SIG-M5 (cell line): ENCODE measurements at places on chromosomes 12 and 14.

GRCh38 chr14:103393676-103394626, 8.7 kb downstream of the MARK3 start:
- no peak for DNase-seq

DNA sequence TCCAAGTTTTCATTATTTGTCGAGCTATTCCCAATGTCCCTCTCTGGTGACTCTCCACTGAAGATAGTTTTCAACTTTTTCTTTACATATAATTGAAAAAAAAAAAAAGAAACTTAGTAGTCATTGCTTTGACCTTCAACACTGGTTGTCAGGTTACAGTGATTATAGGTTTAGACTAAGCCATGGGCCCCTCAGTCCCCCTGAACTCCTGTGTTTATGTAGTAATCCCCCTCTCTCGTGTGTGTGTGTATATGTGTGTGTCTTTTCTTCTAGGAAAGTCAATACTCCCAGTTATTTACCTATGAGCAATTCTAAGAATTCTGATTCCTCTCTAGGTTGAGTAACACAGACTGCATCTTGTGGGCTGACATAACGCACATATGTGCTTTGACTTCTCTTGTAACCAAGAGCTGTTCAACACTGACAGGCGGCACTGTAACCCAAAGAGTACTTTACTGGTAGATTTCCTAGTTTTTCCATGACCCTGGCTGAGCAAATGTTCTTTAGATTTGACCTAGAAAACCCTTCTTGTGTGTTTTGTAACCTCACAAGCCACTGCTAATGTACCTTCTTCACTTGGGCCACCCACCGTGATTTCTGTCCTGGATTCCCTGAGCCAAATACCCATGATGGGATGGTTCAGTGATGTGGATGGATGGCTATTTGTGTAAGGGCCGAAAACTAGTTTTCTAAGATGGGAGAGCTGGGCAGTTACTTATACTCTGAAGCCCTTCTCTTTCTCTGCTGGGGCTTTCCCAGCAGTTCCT, 15.0 kb upstream of the MANSC4 start:
- DNase-seq, result no peak

DNA sequence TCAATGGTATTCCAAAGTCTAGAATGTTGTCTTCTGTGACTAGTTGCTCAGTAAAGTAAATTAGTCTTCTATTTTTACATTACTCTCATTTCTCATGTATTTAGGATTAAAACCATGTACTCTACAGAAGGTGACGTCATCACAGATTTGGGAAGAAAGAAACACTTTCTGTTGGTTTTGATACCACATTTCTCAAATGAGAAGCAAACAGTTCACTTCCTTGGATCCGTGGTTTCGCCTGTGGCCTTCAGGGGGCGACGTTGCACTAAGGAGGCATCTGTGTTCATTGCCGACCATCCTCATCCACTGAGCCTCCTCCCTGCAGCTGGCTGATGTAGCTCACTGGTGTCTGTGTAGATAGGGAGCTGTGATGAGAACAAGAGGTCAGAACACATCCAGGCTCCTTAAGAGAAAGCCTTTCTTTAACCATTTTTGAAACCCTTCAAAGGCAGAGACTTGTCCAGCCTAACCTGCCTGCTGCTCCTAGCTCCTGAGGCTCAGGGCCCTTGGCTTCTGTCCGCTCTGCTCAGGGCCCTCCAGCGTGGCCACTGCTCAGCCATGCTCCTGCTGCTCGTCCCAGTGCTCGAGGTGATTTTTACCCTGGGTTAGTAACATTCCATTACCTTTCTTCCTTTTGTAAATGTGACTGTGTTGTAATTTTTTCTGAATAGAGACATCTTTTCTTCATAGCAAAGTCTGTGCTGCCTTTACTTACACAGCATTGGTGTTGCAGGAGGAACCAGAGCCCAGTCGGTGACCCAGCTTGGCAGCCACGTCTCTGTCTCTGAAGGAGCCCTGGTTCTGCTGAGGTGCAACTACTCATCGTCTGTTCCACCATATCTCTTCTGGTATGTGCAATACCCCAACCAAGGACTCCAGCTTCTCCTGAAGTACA, 220.6 kb upstream of the OR4E1 start:
- no peak for DNase-seq

DNA sequence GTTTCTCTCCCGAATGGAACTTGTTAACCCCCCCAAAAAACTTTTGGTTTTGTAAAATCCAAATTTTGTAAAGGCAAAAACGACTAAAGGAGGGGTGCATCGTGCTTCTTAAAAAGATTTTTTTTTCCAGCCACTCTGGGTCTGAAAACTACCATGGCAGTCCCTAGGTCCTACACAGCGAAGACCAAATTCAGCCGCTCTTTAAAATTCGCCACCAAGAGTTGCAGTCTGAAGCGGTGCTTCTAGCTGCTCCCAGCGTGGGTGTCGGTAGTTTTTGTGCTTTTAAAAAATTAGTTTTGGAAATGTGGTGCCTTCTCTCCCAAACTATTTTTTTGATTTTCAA, 873 bp upstream of the GSC start:
- DNase-seq, result no peak

- DNase-seq, result no peak
Observed at GRCh38 chr14:38522724-38523123, 266.8 kb upstream of the CLEC14A start.

- DNase-seq, result no peak
Observed at GRCh38 chr14:52922656-52923055, 28.2 kb downstream of the FERMT2 start.

DNA sequence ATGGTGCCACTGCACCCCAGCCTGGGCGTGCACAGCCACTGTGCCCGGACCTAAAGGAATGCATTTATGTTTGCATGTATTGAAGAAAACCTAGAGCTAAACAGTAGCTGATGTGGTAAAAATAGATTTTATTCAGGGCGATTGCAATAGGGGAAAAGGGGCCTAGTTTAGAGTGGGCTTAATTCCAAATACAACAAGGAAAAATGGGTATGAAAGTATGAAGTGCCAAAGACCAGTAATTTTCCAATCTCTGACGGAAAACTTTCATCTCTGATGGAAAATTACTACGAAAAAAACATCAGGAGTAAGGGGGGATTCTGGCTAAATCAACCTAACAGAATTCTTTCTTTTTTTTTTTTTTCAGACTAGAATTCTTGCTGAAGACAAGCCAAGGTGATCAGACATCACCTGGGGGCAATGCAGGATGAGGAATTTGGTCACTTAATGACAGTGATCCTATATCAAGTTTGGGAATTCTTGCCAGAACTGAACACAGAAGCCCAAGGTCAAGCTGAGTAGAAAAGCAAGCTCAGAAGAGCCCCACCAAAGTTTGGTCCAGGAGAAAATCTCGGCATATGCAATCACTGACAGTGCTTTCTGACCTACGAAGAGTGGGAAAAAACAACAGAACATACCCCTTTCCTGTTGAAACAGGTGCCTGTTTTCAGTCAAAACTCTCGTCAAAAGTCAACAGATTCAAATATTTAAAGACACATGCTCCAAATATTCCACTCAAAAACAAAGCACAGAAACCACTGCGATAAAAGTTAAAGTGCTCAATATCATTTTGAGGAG, 13.7 kb upstream of the APOBEC1 start:
- DNase-seq, result no peak
